ENCODE measurements at places on chromosomes 13 and 19.

- no peak for DNase-seq
These were observed 54.7 kb downstream of the ZNF787 start for GRCh38 chr19:56066152-56067023.

DNA sequence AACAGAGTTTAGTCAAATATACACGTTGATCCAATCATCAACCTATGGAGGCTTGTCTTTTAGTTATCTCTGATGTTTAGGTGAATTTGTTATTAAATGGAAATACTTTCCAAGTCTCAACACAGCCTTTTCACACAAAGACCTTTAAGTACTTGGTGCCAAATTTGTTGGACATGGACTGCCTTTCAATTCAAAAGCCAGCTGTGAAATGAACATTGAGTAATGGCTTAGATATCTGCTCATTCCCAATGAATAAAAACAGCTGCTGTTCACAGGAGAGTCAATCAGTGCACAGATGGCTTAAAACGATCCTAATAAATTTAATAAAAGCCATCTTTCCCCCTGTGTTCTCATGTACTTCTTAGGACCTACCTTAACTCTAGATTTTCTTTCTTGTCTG, 19.9 kb upstream of the DHRS12 start:
- no peak for DNase-seq

DNA sequence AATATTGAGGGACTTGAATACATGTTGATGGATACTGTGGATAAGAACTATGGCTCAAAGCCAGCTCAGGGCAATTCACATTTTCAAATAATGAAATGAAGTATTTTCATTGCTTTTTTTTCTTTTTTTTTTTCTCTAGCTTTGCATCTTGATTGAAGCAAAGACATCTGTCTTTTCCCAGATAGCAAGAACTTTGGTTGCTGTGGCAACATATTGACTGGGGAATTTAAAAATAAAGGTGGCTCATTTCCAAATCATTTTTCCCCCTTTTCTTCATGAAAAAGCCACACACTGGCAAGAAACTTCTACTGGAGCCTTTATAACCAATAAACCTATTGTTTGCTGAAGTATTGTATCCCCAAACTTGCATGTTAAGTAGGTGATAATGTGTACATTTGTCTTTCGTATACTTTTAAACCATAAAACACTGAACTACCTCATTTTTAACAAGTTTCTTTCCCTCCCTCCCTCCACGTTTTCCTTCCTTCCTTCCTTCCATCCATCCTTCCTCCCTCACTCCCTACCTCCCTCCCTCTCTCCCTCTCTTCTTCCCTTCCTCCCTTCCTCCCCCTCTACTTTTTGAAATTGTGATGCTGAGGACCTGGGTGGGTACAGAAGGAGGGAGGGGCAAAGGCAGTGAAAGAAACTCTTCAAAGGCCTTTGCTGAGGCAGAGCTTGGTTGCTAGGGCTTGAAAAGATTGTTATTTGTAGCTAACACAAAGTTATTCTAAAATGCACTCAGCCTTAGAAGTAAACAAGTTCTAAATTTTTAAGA, 343.5 kb upstream of the SPRY2 start:
- DNase-seq, result no peak

GRCh38 chr19:48618278-48618915, 581 bp downstream of the RPL18 start:
- no peak for DNase-seq

DNA sequence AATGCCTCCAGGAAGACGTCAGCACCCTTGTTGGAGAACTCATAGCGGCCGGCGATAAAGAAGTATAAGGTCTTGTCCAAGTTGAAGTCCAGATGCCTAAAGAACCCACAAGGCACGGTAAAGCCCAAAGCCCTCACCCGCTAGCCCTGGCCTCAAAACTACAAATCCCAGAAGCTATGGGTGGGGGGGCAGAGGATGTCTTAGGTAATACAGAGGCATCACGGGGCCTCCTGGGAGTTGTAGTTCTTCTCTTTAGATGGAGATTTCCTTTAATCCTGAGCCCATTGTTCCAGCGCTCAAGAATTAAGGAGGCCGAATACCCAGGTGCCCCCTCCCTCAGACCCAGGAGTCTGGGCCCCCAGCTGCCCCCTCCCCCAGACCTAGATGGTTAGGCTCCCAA, 10.8 kb downstream of the GYS1 start:
- DNase-seq, result no peak

- no peak for DNase-seq
These were observed at the start of gene SLAIN1 for GRCh38 chr13:77697217-77698103. Gene SLAIN1, plus strand, starts transcription at chr13:77697687. Its CDS starts 227 bp downstream, at chr13:77697914.

GRCh38 chr13:95231393-95231792, 69.9 kb downstream of the ABCC4 start:
- DNase-seq, result no peak

- DNase-seq, result no peak
These were observed 21.2 kb upstream of the UBAC2 start for GRCh38 chr13:99179460-99179859.

DNA sequence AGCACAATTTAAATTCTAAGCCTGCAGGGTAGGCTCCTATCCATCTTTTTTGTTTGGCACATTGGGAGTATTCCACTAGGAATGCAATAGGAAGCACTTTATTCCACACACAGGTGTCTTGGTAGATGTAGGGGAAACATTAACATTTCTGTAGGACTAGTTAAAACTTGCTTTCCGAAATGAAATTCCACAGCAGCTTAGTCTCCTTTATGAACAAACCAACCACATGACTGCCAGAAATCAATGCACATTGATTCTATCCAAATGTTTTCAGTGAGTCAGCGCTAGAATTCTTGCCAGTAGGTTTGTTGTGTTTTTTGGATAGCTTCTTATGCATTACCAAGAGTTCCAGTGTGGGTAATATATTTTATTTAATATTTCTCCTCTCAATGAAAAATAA, 207.9 kb upstream of the CSNK1A1L start:
- peak; percentile 74 for DNase-seq

- no peak for DNase-seq
These were observed 94.7 kb downstream of the FRY start for GRCh38 chr13:32126278-32126677.

DNA sequence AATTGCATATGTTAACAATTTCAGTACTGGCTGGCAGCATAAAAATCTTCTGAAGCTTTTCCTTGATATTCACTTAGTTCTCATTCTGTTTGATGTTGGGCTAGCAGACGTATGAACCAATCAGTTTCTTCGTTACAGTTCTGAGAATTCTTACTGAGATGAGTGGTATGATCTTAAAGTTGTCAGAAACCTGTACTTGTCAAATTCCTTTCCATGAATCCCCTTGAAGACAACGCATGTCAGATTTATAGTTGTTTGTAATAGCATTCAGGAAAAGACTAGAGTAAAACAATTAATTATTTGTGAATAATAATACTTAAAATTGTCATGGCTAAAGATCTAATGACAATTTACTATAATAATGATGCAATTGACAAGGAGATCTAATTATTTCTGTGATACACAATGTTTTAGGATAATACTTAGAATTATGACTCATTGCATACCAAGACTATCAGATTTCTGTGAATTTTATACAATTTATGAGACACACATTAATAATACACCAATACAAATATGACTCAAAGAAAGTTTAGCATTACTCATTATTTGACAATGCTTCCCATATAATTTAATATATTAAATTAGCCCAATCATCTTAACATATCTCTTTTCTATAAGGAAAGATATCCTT, 447.2 kb downstream of the RFC3 start:
- no peak for DNase-seq

- DNase-seq, result no peak
These were observed 26.0 kb upstream of the IRS2 start for GRCh38 chr13:109812382-109812781.

- DNase-seq, result no peak
These were observed 50.0 kb upstream of the CALM3 start for GRCh38 chr19:46551164-46551563.

GRCh38 chr13:33316890-33317289, 31.3 kb upstream of the STARD13 start:
- DNase-seq, result no peak

- DNase-seq, result no peak
These were observed 6.5 kb downstream of the CARS2 start for GRCh38 chr13:110699148-110700145.

DNA sequence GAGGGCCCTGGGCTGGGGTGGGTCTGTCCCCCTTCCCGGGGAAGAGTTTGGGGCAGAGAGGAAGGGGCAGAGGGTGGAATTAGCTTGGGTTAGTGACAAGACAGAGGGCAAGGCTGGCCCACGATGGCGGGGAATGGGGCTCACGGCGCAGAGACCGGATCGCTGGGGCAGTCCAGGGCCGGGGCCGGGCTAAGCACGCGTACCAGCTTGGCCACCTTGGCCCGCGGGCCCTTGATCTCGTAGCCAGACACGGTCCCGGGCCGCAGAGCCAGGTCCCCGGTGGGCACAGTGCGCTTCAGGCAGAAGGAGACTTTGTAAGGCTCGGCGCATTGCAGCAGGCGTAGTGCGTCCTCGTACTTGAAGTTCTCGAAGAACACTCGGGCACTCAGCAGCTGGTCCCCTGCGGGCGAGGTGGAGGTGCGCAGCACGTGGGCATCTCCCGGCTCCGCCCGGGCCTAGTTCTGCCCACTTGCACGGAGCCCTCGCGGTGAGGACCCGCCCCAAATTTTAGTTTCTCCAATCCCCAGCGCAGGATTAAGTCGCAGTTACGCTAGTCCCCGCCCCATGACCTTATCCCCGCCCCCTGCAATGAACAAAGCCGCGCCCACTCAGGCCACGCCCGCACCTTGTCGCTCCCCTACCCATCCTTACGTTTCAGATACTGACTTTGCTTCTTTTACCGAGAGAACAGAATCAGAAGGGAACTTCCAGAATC, 8.6 kb upstream of the HIPK4 start:
- no peak for DNase-seq

- no peak for DNase-seq
These were observed 2.9 kb upstream of the CSNK1G2 start for GRCh38 chr19:1938071-1938470.

DNA sequence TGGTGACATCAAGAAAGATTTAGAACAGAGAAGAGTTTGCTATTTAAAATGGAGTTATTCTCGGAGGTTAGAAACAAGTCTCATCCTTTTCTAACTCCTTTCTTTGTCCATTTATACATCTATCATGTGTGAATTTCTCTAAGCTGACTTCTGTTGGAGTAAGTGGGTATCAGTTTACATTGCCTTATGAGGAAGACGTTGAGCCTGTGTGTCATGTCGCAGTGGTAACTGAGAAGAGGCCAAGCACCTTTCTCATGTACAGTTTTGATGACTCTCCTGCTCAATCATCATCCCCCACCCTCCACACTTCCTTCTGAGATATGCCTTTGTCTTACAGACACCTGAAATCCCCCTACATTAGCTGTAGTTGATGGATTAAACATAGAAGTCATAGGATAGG, 624.8 kb downstream of the LIG4 start:
- DNase-seq, result peak; percentile 10

DNA sequence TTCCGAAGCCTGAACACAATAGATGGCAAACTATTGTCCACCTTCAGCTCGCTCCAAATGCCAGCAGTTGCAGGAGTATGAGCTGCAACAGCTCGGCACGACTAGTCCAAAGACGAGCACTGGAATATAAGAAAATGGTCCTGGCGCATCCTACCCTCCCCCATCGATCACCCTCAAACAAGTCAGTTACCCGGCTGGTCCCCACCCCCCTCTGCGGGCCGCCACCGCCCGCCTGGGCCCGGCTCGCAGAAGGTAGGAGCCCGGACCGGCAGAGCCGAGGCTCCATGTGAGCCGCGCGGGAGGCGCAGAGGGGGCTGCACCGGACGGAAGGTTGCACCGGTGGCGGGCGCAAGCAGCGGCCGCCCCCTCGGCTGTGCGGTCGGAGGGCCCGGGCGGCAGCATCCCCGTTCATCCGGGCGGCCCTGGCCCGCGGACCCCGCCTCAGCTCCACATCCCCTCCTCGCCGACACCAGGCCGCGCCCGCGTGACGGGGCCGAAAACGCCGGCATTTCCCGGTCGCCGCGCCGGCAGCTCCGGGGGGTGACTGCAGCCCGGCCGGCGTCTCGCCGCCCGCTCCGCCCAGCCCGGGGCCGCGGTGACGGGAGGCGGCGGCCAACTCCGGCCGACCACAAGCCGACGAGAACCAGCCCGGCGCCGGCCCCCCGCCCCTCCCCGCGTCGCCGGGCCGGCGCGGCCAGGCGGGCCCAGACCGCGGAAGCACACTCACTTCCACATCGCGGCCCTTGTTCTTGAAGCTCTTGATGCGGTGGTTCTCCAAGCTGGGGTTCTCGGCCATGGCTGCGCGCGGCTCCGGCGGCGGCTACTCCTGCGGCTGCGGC, 552 bp downstream of the KPNA3 start:
- no peak for DNase-seq

DNA sequence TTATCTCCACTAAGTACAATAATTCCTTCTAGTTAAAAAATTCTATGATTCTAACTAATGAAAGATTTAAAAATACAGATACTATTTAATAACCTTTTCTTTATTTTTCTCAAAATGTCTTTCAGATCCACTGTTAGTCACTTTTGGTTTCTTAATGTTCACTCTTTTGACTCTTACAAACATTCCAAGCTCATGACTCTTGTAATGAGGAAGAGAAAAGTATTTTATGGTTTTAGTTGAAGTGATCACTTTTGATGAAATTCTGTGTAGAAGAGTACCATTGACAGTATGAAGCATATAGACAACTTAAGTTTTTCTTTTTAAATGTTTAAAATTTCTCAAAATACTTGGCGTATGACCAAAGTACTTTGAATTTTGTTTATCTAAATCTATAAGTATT, 27.8 kb downstream of the COG3 start:
- DNase-seq, result peak; percentile 24

DNA sequence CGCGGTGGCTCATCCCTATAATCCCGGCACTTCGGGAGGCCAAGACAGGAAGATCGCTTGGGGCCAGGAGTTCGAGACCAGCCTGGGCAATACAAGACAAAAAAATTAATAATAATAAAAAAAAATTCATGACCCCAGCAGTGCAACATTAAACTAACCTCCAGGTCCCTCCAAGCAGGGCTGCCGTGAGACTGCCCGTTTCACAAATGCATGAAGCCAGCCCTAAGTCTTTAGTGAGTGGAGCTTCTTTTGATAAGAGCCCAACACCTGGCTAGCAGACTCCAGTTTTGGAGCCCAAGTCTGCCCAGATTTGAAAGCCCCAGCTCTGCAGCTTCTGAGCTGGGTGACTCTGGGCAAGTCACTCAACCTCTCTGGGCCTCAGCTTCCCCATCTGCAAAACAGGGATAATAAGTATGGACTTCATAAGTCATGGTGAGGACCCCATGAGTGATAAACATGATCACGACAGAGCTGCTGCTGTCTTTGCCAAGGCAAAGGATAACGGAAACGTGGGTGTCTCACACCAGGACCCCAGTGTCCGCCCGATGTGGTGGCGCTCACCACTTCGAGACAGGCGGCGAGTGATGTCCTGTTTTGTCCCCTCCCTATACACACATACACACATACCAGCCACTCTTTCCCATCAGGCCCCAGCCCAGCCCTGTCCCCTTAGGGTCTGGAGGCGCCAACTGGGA, 38.4 kb upstream of the NANOS3 start:
- no peak for DNase-seq

GRCh38 chr13:109899748-109900147, 113.4 kb upstream of the IRS2 start:
- no peak for DNase-seq

- no peak for DNase-seq
These were observed 935 bp downstream of the CRB3 start for GRCh38 chr19:6465006-6465405.

- DNase-seq, result no peak
These were observed 26.4 kb upstream of the F7 start for GRCh38 chr13:113078902-113079780.
